ENCODE measurements at places on chromosomes 4 and X. TPM values are rescaled to one million over a fixed set of nuclear protein-coding genes. Genes with fewer than 3 reads are reported as not detected.

The TRAM1L1 gene
- total RNA-seq: not detected

The DMRTC1 gene
- not detected for total RNA-seq

The TCEAL1 gene
- total RNA-seq: 6.5 TPM

- no peak overlapping the region for H3K4me3 ChIP-seq
- H3K27me3 ChIP-seq: no peaks in the 10 kb centered on the region
- H3K27ac ChIP-seq: no peak overlapping the region
- H3K36me3 ChIP-seq: no peaks in the 10 kb centered on the region
- no peak for DNase-seq
Measured at GRCh38 chr4:967113-968104, 6.0 kb downstream of the DGKQ start.

- peak overlapping the region; percentile 87 for H3K4me3 ChIP-seq
- peaks cover 40% of the 10 kb centered on the region for H3K36me3 ChIP-seq
- DNase-seq: peak; percentile 83
- peak overlapping the region; percentile 98 for H3K27ac ChIP-seq
- H3K27me3 ChIP-seq: peaks cover 9% of the 10 kb centered on the region
- H3K4me1 ChIP-seq: peaks cover 31% of the 10 kb centered on the region
Measured at GRCh38 chr4:108166441-108167315, 2.1 kb downstream of the LEF1 start.

DNA sequence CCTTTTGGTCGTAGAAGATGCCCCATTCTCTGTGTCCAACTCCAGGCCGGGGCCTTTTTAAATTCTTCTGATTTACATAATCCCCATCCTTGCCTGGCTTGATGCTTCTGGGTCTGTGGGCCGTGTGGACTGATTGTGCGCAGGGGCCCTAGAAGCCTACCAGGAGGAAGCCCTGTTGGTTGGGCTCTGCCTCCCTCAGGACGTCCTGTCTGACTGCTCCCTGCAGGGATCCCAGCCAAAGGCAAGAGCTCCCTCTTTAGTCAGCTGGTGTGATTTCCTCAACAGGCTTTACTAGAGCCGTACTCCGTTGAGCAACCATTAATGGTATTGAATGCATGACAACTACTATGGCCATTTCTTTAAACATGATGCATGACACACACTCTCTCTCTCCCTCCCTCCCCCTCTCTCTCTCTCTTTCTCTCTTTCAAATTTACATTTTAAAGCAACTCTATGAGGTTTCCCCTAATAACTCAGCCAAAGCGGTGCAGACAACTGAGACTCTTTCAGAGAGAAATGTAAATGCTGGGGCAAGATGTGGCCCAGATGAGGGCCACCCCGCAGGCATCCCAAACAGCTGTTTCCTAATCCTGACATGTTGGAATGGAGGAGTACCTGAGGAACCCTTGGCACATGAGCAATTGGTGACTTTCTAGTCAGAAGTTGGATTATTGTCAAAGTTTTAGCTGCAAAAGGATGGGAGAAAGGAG is 117.3 kb downstream of the DRD5 start:
- no peaks in the 10 kb centered on the region for H3K36me3 ChIP-seq
- H3K27ac ChIP-seq: no peak overlapping the region
- peaks cover 4% of the 10 kb centered on the region for H3K27me3 ChIP-seq
- H3K4me1 ChIP-seq: no peaks in the 10 kb centered on the region
- no peak overlapping the region for H3K4me3 ChIP-seq

All from activated CD8-positive, alpha-beta T cell treated with anti-CD3 and anti-CD28 coated beads for 36 hours (primary cell).